NCI-H1092 treated with DMSO at 0.1 percent for 48 hours (cell line): ENCODE measurements at places on chromosomes 16 and 17.

DNA sequence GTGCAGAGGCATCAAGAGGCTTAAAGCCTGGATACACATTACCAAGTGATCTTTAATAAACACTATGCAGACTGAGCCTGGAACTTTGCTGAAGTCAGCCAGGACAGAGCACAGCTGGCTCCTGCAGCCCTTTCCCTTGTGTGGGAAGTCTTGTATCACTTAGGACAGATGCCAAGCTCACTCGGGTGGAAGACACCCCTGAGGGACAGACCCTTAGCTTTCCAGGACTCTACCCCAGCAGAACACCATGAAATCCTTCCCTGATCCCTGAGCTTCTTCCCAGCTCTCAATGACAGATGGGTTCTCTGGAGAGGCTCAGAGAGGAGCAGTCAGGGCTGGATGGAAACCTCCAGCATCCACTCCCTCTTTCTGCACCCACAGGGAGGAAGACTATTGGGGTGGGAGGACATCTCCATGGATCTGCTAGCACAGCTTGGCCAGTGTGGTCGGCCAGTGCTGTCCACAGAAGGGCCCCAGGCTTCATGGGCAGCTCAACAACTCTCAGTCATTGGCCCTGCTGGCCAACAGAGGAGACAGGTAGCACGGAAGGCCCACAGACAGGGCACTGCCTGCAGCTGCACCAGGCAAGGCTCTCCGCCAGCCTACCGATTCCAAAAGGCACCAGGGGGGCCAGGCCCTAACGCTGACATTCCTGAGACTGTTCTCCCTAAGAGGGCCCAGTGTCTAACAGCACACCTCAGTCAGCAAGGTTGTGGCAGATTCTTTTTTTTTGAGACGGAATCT lies 15.9 kb downstream of the RAB5C start:
- DNase-seq: no peak

GRCh38 chr17:7557775-7558543 lies 591 bp upstream of the TNFSF13 start:
- DNase-seq: peak; percentile 66

- no peak for DNase-seq
Measured at GRCh38 chr17:33124185-33124584, 132.5 kb downstream of the SPACA3 start.

- DNase-seq: no peak
Measured at GRCh38 chr17:41585301-41586056, 1.2 kb downstream of the KRT14 start.

- DNase-seq: no peak
Measured at GRCh38 chr16:71971571-71971970, 28.6 kb downstream of the PKD1L3 start.

DNA sequence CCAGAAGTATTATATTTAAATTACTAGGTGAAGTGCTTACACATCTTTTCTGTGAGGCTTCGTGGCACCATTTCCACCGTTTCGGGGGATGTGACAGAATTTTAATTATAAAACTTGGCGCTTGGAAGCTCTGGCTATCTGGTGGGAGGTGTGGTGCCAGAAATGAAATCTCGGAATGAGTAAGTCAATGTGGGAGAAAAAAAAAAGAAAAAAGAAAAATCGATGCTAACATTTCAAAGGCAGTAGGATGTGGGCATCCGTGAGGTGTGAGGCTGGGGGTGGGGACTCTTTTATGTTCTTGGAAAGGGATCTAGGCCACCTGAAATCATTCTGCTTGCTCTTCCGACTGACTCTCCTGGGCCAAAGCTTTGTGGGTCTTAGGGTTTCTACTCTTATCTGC lies 21.9 kb downstream of the CPPED1 start:
- DNase-seq: no peak

DNA sequence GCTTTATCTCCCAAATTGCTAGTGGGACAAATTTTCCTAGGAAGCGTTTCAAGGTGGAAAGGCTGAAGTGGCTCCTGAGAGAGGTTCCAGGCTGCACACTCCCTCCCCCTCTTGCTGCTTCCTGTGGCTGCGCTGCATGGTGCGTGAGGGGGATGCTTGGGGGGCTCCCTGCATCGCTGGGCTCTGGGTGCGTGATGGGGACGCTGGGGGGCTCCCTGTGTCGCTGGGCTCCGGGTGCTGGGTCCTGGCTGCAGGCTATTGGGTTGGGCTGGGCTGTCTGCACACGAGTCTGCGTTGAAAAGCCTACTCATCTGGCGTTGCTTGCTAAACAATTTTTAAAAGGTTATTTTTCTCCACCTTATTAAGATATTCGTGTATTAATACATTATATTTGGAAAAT lies 30.1 kb downstream of the NDEL1 start:
- DNase-seq: no peak

GRCh38 chr17:77115947-77116346 lies 24.8 kb upstream of the SEC14L1 start:
- no peak for DNase-seq

DNA sequence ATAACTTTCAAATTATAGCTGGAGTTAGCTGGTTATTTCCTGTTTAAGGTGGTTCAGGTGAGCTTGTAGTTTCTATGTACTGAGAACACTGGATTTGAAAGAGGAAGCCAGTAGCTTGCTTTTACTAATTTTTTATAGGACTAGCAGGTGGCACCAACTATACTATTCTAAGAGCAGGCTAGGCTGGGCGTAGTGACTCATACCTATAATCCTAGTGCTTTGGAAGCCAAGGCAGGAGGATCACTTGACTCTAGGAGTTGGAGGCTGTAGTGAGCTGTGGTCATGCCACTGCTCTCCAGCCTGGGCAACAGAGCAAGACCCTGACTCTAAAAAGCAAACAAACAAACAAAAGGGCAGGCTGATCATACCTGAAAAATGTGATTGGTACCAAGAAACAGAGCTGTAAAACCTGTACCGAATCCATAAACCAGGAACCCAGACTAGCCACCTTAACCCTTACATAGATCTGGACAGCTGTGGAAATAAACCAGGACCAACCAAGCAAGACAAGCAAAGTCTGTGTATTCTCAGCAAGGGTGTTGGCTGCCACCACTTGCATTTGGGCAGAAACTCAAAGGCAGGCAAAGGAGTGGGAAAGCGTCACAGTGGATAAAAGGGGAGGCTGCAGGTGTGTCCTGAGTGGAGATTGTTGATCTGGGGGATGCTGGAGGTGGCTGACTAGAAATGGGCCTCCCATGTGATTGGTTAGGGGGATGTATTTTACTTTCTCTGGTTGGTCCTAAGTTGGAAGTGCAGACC lies 36.3 kb downstream of the SLC47A1 start:
- DNase-seq: no peak

DNA sequence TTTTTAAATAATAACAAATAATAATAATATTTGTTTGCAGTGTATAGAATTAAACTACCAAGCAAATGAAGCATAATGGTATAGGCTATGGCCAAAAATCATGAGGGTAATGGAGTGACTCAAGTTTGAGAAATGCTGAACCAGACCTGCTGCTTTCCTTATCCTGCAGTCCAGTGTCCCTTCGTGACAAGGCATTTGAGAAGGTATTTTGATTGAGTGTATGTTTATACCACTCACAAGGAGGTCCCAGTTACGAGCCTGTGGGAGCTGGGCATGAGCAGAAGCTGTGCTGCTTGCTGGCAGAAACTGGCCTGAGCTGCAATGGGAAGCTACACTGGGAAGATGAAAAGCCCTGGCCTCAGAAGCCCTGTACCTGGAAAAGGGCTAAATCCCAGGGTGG lies 50.3 kb downstream of the GNAO1 start:
- DNase-seq: no peak

- peak; percentile 71 for DNase-seq
Measured at GRCh38 chr16:29674188-29674587, 4.8 kb upstream of the QPRT start.

- DNase-seq: no peak
Measured at GRCh38 chr16:26717826-26718225, 348.9 kb upstream of the C16orf82 start.

- DNase-seq: peak; percentile 69
Measured at GRCh38 chr17:78289802-78290363, 58.5 kb downstream of the TMEM235 start.

- DNase-seq: no peak
Measured at GRCh38 chr16:26316683-26317464, 625.1 kb downstream of the HS3ST4 start.

DNA sequence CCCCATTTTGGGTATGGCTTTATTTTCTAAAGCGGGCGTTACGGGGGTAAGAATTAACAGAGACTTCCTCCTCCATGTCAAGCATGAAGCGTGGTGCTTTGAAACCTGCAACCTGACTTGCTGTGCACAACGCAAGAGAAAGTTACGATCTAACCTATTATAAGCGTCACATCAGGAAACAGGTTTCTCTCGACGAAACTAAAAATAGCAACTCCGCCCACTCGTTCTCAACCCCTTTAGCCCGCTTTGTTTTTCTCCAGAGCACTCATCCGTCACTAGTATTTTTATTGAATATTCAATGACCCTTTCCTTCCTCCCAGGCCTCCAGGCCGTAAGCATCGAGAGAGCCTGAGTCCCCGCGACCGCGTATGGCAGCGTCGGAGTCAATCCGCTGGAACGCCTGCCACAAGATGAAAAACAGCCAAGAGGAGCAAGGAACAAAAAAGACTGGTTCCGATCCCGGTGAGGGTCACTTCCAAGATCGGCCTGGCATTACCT lies 555 bp downstream of the NUP88 start:
- peak; percentile 34 for DNase-seq

- no peak for DNase-seq
Measured at GRCh38 chr17:17445296-17445924, 31.4 kb upstream of the MED9 start.

DNA sequence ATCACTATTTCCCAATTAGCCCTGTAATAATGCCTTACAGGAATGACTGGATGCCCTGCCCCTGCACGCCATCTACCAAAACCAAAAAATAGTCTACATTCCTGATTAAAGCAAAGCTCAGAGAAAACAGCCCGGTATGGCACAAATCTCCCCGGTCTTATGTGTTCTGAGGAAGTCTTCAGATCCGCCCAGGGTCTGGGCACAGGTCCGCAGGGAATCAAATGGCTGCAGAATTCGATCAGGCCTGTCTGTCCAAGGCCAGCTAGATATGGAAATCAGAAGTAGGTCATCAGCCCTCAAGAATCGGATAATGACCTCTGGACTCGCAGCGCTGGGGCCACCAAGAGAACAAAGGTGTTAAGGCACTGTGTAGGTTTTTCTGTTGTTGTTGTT lies 171.0 kb downstream of the ZFHX3 start:
- no peak for DNase-seq

- no peak for DNase-seq
Measured at GRCh38 chr17:56785405-56785804, 48.3 kb downstream of the C17orf67 start.

GRCh38 chr17:72613806-72614292 lies 478.6 kb downstream of the SLC39A11 start:
- DNase-seq: no peak

DNA sequence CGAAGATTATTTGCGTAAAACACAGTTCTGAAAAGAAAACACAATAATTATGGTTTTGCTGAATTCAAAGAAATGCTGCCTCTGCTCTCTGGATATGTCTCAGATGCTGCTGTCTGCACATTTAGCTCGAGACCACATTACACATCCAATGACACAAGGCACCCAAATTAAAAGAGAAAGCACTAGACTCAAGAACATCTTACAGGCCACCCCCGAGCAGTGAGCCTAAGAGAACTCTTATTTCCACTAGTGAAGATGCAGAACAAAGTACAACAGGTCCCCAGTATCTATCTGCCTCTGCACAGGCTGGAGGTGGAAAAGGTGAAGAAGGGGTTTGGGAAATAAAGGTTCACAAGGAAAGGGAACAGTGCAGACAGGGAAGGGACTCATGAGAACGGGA lies 33.5 kb downstream of the GRB2 start:
- no peak for DNase-seq
